ENCODE measurements at places on chromosomes 3 and 15.

- DNase-seq = no peak
Observed at GRCh38 chr15:64143276-64143675, 8.3 kb upstream of the SNX22 start.

- DNase-seq = no peak
Observed at GRCh38 chr3:58287354-58287753, 18.7 kb upstream of the RPP14 start.

DNA sequence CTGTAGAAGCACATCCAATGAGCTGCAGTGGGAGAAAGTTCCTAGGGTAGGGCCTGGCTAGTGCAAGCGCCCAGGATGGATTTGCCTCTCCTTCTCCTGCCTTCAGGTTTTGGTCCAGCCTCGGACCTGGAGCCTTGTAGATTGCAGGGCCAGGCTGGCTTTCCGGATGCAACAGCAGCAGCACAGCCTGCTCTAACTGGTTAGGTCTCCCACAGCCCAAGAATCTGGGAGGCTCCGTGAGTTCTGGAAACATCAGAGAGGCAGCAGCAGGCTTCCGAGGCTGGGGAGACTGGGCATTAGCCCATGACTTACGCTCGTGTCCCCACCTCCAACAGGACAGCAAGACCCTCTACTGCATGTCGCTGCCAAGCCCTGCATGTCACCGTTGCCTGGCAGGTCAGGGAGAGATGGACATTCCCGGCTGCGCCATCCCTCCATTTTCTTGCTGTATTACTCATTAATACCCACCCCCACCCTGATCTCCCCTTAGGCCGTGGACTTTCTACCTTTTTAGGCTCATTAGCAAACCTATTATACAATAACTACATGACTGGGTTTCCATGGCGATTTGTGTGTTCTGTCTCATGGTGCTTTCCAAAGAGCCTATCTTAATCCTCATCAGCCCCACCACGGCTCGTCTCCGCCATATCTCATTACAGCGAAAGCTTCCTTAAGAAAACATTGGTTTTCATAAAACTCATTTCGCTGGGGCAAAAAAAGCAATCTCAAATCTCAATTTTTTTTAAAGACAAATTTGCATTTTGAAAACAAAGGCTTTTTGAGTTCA is 40.9 kb upstream of the RGMA start:
- DNase-seq = no peak

DNA sequence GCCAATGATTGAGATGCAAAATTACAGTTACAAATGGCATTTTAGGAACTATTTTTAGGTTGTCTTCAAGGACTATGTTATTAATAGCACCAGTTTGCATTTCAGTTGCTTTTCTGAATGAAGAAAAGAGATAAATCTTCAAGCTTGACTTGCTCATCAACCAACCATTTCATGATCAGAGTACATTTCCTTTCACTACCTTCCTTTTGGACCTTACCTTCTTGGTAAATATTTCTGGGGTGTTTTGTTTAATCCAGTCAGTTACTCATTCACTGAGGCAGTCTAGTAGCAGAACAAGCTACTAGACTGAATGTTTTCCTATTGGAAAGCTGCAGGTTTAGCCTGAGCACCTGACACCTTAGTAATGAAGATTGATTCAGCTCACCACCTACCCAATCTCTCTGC is 8.2 kb downstream of the SLC27A2 start:
- no peak for DNase-seq

GRCh38 chr15:85124173-85124572 is 142.5 kb downstream of the PDE8A start:
- DNase-seq = no peak

DNA sequence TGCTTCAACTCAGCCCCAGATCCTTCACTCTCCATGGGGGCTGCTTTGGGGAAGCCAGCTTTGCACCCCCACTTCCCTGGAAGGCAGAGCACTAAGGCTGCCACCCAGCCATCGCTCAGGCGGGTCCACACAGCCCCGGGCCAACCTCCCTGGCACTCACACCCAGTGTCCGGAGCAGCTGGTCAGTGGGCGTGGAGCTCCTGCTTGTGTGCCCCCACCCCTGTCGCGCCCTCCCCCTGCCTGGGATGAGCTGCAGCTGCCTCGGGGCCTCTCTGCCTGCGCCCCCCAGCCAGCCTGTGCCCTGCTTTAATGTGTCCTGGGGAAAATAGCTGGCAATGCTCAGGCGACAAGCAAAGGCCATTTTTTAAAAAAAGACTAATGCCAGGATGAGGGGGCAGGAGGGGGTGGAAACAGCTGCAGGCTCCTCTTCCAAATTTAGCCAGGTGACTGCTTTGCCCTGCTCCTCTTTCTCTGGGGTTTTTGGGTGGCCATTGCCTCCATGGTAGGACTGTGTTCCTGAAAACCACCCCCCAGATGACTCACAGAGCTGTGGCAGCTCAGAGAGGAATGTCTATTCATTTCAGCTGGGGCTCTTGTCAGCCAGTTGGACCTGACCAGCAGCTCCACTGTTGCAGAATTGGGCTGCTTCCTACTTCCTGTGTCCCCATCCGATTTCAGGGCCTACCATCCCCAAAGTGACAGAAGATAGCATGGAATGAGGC is 65.0 kb downstream of the CEMIP start:
- DNase-seq = no peak

DNA sequence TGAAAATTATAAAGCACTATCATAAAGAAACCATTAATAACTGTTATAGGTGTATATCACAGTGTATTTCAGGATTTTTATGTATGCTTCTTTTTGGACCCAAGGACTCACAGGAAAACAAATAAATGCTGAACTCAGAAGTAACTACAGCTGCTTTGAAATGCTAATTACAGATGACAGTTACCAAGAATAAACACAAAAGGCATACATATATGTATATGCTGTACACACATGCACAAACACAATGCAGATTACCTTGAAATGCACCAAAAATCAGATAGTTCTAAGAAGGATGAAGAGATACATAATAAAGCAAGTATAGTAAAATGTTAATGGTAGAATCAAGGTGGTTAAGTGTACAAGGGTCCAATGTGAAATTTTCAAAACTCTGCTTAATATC is 52.2 kb downstream of the ZNF280D start:
- no peak for DNase-seq

DNA sequence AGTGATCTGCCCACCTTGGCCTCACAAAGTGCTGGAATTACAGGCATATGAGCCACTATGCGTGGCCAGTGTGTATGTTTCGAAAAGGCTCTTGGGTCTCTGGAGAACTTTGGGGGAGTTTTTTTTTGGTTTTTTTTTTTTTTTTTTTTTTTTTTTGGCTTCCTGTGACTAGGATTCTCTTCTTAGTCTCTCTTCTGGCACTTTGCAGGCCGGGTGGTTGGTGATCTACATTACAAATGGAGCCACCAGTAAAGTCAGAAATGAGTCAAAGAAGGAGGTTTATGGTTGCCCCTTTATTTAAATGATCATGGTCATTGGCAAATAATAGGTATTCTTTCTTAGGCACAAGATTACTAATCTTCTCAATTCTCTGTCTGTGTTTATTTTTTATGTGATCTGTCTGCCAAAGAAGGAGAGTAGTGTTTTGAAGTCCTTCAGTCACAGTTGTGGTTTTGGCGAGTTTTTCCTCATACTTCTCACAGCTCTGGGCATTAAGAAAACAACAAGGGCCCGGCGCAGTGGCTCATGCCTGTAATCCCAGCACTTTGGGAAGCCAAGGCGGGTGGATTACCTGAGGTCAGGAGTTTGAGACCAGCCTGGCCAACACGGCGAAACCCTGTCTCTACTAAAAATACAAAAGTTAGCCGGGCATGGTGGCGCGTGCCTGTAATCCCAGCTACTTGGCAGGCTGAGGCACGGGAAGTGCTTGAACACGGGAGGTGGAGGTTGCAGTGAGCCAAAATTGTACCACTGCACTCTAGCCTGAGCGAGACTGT is 38.3 kb downstream of the PDE8A start:
- DNase-seq = no peak

GRCh38 chr3:197019535-197019934 is 10.1 kb downstream of the MELTF start:
- no peak for DNase-seq

- no peak for DNase-seq
Observed at GRCh38 chr3:46957092-46957820, 19.3 kb downstream of the CCDC12 start.

DNA sequence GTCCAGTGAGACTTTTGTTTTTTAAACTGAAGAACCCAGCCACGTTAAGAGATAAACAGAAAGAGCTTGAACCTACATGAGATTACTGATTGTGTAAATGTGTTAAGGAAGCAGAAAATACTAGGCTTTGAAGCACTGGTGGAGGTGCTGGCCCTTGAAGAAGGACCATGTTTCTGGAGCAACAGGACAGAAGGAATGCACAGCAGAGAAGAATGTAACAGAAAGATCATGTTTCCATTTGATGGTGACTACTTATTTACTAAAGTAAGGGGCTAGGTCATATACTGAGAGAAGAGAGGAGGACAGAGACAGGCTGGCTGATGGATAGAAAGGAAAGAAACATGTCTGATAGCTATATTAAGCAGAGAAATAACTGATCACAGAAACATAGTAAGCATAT is 88.8 kb downstream of the CLASP2 start:
- no peak for DNase-seq

- DNase-seq = no peak
Observed at GRCh38 chr15:35019404-35020327, 31.6 kb upstream of the ZNF770 start.

- peak; percentile 17 for DNase-seq
Observed at GRCh38 chr3:183275418-183275817, 22.4 kb downstream of the B3GNT5 start.

- DNase-seq = no peak
Observed at GRCh38 chr3:11323813-11324212, 51.6 kb downstream of the ATG7 start.

- peak; percentile 76 for DNase-seq
Observed at GRCh38 chr15:51776952-51777569, 25.7 kb downstream of the TMOD2 start.

DNA sequence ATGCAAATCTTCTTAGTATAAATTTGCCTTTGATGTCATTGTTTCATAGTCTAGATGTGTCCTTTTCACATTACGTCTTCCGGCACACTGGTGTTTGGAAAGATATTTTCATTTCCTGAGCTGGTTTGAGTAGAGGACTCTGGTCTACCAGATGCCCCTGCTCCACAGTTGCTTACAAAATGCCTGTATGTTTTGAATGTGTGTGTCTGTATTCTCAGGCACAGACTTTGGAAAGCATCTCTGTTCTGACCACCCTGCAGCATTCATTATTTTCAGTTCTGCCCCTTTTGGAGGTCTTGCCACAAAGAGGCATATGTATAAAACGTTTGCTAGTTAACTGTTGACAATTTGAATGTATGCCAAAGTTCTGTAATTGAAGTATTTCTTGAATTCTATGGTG is 236.0 kb upstream of the GOLIM4 start:
- no peak for DNase-seq

GRCh38 chr15:67248011-67248505 is 6.4 kb downstream of the AAGAB start:
- DNase-seq = no peak

DNA sequence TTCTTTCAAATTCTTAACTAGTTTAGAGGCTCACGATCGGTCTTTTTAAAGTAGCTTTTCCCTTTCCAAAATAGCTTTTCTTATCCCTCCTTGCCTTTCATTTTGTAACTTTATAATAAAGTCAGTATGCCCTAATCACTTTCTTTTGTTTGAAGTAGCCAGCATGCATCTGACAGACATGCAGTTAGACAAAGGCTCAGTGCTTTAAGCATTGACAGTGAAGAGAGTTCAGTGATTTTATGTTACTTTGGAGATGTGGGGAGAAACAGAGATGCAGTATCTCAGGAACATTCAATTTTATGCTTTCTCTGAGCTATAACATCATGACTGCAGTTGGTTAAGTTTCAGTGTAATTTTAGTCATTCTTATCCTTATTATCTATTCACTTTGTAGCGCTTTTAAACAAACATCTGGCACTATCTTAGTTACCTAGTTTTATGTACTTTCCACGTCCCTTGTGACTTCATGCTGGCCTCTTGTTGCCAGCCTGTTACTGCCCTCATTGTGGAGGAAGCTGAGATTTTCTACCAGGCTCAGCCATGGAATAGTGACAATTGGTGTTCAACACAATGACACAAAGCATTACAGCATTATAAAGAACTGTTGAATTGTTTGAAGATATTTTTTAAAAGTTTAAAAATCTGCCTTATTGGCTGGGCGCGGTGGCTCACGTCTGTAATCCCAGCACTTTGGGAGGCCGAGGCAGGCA is 90.3 kb downstream of the AKAP13 start:
- no peak for DNase-seq

DNA sequence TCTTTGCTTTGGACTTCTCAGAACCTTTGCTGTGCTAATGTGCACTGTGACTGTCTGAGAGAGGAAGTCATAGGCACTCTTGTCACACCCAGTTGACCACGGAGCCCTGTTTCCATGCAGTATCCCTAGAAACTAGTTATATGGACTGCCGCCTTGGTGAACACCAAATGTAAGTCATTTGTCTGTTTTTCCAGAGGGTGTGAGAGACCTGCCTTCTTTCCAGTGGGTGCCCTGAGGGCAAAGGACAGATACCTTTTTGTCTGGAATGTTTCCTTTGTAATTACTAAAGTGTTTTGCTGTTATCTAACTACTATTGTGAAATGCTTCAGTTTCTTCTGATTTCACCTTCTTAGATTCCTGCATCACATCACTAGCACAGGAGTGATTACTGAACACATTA is 91.8 kb downstream of the LARS2 start:
- DNase-seq = no peak

All from CD4-positive, alpha-beta T cell treated with Interferon alpha-2 for 1 hour (primary cell).